Renal pelvis (tissue), 12 donors: ENCODE measurements at places on chromosomes 1 and 21. TPM values are rescaled to one million over a fixed set of nuclear protein-coding genes. Genes with fewer than 3 reads are reported as not detected.
A peak's percentile ranks its signal among the peaks of the same experiment; 100 is the strongest.

The RAB7B gene
- polyA plus RNA-seq = 3.6 TPM

The IQCC gene
- 11.4 TPM for polyA plus RNA-seq

GRCh38 chr1:111174070-111174469 is 26.4 kb downstream of the DENND2D start:
- no peak for DNase-seq

- peak; percentile 53 for DNase-seq
Observed at GRCh38 chr1:7942214-7942921, 1.7 kb upstream of the TNFRSF9 start.

DNA sequence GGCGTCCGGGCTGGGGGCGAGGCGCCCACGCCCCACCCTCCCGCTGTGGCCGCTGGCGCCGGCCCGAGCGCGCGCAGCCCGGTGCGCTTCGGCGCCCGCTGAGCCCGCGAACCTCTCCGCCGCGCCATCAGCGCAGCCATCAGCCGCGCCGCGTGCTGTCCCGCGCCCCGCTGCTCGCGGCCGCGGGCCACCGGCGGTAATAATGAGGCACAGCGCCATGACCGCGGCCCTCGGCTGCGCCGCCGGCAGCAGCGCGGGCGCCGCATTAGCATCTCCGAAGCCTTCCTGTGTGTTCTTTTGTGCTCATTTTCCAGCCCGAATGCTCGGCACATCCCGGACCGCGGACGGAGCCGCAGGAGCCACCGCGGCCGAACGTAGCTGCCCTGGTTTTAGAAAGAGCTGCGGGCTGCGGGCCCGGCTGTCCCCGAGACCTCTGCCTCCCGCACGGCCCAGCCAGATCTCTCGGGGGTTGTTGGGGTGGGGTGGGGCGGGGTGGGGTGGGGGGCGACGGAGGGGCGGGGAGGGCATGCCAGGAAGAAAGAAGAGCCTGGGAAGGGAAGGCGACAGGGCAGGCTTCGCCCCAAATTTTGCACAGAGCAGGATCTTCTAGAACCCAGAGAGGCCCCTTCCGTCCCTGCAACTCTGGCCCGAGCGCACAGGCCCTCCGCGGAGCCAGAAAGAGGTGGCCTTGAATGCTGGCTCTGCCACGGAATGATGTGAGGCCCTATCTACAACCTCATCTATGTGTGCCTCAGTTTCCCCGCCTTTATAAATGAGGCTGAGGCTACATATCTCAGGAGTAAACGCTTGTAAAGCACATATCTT is 55.3 kb downstream of the RRAGC start:
- no peak for DNase-seq

- DNase-seq = peak; percentile 55
Observed at GRCh38 chr21:29175408-29176134, 45.1 kb downstream of the MAP3K7CL start.
